ENCODE measurements at places on chromosomes 12 and 14.

DNA sequence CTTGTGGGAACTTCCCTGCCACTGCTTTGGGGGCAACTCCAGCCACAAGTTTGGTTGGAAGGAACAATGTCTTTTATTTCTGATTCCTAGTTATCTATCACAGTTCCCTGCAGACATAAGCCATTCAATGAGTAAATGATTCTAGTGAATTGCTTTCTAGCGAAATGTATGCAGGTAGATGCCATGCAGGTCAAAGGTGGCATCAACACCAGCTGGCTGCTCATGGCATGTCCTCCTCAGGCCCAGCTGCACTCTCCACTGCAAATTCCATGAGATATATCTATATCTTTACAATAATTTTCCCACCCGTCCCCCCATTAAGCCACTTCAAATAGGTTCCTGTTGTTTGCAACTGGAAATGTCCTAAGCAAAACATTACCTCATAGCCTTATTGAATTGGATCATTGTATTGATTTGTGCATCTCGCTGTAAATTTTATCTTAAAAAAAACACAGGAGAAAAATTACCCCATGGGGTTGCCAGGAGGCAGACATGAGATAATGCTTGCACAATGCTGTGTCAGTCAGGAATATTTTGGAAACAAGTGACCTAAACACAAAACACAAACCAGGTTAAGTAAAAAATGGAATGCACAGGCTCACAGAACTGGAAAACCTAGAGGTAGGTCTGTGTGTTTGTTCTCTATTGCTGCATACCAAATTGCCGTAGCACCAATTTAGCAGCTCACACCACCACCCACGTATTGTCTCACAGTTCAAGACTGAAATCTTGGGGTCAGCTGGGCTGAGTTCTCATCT, 32.8 kb upstream of the TXNRD1 start:
- no peak for DNase-seq

DNA sequence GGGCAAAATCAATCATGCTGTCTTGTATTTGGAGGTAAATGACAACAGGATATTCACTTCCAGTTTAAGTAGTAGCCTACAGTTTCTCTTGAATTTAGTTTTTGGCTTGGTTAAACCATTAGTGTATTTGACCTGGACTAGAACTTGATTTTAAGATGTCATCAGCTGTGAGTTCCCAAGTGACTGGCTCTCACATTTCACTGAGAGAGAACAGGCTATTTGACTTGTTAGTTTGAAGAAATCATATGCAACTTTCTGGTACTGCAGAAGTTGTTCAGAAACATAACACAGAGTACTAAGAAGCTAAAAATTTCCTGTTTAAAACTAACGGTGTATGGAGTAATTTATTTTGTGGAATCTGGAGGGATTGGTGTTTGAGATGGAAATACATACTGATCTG, 22.3 kb downstream of the MNAT1 start:
- no peak for DNase-seq

DNA sequence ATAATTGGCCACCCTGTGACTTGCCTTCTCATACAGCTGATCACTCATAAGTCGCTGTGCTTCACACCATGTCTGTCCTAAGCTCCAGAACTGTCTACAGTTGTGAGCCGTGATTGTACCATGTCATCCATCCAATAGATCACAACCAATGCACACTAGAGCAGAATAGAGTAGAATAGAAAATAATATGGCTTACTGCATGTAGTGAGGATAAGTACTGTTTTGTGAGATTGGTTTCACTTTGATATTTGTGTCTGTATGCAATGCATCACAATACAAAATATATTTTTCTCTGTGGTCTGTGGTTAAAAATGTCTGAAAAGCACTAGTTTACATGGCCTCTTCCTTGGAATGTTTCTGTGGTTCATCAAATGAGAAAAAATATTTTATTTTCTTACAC, 237.6 kb upstream of the PRKD1 start:
- DNase-seq: no peak

GRCh38 chr12:100043631-100044030, 58.9 kb upstream of the ANKS1B start:
- no peak for DNase-seq

DNA sequence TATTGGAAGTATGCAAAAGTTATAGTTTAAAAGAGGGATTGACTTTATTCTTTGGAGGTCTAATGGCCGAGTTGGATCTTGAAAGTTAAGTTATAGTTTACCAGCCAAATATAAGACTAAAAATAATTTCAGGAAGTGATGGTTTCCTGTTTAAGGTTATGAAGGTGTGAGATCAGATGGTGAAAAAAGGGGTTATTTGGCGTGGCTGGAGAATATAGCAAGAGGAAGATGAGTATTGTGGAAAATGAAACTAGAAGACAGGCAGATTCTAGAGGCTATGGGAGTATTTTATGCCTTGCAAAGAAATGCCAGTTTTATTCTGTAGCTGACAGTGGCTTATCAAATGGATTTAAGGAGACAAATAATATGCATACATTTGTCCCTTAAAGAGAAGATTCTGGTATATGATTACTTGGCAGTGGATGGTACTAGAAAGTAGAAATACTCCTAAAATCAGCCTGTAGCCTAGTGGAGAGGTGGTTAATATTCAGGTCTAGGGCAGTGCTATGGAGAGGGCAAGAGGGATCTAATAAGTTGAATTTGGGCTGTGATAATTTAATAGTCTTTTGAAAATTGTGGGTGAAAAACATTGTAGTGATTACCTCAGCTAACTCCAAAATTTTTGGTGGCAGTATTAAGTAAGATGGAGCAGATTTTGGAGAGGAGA, 1091.8 kb upstream of the ATXN7L3B start:
- no peak for DNase-seq

DNA sequence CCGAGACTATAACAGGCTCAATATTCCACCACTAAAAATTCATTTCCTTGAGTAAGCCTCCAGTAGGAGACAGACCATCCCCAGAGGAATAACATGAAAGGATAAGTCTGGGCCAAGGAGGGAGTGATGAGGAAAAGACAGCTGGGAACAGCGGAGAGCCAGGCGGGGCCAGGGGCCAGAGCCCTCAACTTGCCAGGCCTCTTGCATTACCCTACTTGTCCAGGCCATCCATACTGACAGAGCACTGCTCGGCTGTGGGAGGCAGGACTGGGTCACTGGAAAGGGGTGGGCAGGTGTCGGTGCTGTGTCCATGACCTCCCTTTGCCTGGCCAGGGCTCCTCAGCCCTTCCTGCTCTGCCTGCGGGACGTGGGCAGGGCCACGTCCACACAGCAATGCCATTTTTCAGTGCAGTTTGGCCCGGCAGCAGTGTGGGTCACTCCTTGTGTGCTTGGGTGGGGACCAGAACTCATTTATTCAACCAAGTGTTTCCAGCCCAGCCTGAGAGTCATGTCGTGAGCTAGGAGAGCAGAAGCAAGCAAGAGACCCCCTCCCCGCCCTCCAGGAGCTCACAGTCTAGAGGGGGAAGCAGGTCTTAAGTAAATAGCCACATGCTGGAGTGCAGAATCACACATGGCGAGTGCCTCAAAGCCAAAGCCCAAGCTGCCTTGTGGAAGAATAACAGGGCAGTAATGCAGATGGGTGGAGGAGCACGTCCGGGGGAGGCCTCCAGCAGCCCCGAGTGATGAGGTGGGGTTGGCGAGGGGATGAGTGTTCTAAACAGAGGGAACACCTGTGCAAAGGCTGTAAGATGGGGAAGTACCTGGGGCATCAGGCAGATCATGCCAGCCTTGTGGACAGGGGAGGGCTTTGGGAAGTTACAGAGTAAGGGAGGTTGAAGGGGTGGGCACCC, 8.9 kb upstream of the FAIM2 start:
- DNase-seq: no peak

- DNase-seq: no peak
Observed at GRCh38 chr12:6200256-6201212, at the start of gene CD9. TSS of gene CD9 (plus strand) at chr12:6200400. CDS start at chr12:6200500, 100 bp downstream.

DNA sequence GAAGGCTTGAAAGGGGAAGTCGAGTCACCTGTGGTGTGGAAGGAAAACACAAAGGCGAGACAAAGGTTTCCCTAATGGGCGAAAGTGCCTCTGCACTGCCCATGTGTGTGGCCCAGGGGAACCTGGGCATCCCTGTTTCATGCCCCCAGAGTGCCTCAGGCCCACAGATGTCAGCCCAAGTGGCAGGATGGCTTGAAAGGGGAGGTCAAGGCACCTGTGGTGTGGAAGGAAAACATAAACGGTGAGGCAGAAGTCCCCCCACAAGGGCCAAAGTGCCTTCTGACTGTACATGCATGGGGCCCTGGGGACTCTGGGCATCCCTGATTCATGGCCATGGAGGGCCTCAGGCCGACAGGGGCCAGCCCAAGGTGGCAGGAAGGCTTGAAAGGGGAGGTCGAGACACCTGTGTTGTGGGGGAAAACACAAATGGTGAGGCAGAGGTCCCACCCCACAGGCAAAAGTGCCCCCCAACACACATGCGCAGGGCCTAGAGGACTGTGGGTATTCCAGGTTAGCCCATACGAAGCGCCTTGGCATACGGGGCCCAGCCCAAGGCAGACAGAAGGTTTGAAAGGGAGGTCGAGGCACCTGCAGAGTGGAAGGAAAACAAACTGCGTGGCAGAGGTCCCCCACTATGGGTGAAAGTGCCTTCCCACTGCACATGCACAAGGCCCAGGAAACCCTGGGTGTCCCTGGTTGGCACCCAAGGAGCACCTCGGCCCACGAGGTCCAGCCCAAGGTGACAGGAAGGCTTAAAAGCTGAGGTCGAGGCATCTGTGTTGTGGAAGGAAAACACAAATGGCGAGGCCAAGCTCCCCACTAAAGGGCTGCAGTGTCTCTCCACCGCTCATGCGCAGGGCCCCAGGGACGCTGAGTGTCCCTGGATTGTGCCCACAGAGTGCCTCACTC, 382.3 kb downstream of the ALG10 start:
- no peak for DNase-seq

DNA sequence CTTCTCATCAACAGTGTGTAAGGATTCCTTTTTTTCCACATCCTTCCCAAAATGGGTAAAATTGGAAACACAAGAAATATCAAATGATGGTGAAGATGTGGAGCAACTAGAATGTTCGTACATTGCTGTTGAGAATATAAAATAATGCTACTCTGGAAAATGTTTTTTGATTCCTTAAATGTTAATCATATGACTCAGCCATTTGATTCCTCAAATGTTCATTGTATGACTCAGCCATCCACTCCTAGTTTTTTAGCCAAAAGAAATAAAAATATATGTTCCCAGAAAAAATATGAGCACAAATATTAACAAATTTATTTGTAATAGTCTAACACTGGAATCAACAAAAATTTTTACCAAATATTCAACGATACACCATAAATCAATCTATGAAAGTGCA, 1108.6 kb downstream of the LRFN5 start:
- DNase-seq: no peak

DNA sequence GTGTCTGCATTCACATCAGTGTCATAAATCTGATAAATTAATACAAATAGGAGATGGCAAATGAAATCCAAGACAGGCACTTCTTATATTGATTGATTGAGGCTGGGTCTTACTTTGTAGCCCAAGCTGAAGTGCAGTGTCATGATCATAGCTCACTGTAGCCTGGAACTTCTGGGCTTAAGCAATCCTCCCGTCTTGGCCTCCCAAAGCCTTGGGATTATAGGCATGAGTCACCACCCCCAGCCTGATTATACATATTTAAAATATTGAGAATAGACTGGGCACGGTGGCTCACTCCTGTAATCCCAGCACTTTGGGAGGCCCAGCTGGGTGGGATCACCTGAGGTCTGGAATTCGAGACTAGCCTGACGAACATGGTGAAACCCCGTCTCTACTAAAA, 51.3 kb downstream of the MARK3 start:
- DNase-seq: no peak

GRCh38 chr12:128991716-128992115, 138.4 kb downstream of the GLT1D1 start:
- DNase-seq: no peak

DNA sequence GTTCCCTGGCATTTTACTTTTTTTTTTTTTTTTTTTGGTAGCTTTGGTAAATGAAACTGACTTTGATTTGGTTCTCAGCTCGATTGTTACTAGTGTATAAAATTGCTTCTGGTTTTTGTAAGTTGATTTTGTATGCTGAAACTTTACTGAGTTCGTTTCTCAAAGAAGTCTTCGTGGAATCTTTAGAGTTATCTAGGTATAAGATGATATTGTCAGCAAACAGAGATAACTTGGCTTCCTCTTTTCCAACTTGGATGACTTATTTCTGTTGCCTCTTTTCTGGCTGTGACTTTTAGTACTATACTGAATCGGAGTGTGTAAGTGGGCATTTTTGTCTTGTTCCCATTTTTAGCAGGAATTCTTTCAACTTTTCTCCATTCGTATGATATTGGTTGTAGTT, 28.1 kb downstream of the USP15 start:
- no peak for DNase-seq

DNA sequence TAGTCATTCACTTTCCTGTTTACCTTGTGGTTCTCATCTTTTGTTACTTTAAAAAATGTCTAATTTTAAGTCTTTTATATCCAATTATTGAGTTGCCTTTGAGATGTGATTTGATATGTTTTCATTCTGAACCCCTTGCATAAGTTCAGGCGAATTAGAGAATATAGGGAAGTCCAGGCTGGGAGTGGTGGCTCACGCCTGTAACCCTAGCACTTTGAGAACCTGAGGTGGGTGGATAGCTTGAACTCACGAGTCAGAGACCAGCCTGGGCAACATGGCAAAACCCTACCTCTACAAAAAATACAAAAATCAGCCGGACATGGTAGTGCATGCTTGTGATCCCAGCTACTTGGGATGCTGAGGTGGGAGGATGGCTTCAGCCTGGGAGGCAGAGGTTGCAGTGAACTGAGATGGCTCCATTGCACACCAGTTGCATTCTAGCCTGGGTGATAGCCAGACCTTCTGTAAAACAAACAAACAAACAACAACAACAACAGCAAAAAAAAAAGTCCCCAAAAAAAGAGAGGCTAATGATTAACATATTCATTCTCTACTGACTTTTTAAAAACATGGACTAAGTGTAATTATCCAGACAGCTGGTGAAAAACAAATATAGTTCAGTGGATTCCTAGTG, 451.1 kb upstream of the RGS6 start:
- no peak for DNase-seq

DNA sequence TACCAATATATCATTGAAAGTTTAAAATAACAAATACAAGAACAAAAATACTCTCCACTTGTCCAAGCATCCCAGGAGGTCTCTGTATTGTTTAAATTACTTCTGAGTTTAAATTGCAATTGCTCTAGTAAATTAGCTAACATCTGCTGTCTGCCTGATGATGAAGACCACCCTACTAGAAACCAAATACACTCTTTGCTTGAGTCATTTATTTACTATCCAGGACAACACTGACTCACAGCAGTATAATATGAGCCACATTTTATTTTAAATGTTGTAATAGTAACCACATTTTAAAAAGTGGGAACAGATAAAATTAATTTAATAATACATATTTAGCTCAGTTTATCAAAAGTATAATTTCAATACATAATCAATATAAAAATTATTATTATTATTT, 62.9 kb upstream of the EEA1 start:
- no peak for DNase-seq

- no peak for DNase-seq
Observed at GRCh38 chr12:6547987-6548386, 7.9 kb downstream of the IFFO1 start.

DNA sequence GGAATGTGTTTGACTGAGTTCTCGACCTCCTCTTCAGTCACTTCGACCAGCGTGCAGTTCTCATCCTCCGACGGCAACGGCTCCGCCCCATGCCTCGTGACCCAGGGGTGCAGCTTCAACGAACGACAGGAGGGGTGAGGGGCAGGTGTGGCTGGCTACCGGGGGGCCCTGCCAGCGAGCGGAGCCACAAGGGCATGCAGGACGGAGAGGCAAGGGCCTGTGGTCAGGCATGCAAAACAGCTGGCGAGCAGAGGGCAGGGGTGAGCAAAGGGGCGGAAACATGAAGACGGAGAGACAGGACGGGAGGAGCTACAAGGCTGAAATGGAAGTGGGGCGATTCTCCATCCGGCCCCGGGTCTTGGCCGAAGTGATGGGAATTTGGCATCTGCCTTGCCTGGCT, 38.7 kb downstream of the P2RX4 start:
- DNase-seq: no peak
